ENCODE measurements at places on chromosomes 13 and 19.

DNA sequence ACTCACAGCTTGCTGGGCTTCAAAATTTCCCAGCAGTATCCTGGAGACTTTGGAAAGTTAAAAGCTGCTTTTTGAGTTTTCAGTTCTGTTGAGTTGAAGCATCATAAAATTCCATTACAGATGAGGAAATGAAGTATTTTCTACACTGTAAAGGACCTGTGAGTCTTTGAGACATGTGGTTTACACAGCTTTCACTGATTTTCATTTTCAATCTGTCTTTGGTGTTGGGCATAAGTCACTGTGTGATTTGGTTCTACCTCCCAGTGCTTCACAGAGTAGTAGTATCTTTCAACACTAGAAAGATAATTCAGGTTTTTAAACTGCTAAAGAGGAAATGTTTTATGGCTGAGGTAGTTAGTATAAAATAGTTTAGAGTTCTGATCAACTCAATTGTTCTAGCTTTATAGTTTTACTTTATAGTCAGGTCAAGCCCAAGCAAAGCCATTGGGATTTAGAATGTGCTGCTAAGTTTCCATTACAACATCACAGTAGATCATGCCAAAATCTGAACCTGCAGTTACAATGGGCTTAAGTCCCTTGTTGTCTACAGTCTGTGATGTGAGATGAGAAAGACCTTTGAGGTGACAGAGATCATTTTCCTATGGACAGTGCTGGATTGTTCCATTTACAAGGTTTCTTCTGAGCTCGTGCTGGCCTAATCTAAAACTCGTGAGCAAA is 161.6 kb downstream of the FLT1 start:
- DNase-seq, result no peak

DNA sequence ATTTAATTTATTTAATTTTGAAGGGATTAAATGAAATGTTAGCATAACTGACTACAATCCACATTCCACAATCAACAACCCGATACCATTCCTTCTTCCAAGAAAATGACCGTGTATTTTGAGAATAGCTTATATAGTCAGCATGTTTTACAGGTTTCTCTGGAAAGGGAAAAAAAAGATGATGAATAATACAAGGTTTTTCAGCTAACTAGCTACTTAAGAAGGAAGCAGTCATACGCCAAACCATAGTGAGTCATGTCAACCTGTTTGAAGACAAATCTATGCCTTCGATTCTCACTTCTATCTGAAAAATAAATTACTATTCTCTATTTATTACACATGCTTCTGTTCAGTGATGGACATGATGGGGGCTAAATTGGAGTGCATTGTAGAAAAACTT is 258.6 kb downstream of the EFNB2 start:
- no peak for DNase-seq

GRCh38 chr13:98478189-98479129 is 98.4 kb downstream of the STK24 start:
- no peak for DNase-seq

DNA sequence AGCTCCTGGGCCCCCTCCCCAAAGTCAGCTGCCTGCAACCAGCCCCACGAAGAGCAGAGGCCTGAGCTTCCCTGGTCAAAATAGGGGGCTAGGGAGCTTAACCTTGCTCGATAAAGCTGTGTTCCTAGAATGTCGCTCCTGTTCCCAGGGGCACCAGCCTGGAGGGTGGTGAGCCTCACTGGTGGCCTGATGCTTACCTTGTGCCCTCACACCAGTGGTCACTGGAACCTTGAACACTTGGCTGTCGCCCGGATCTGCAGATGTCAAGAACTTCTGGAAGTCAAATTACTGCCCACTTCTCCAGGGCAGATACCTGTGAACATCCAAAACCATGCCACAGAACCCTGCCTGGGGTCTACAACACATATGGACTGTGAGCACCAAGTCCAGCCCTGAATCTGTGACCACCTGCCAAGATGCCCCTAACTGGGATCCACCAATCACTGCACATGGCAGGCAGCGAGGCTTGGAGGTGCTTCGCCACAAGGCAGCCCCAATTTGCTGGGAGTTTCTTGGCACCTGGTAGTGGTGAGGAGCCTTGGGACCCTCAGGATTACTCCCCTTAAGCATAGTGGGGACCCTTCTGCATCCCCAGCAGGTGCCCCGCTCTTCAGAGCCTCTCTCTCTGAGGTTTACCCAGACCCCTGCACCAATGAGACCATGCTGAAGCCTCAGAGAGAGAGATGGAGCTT is 4.7 kb upstream of the CEACAM5 start:
- no peak for DNase-seq

GRCh38 chr13:95212983-95213850 is 88.0 kb downstream of the ABCC4 start:
- DNase-seq, result no peak

- no peak for DNase-seq
These were observed 9.2 kb upstream of the ZSCAN1 start for GRCh38 chr19:58024661-58025060.

- DNase-seq, result no peak
These were observed 233.3 kb upstream of the NBEA start for GRCh38 chr13:34708566-34709313.

Data from stimulated activated CD8-positive, alpha-beta memory T cell treated with anti-CD3 and anti-CD28 coated beads, Interleukin-4, amount 100 ng/mL, for 4 hours (primary cell).